ENCODE measurements at places on chromosomes 5 and 9.

DNA sequence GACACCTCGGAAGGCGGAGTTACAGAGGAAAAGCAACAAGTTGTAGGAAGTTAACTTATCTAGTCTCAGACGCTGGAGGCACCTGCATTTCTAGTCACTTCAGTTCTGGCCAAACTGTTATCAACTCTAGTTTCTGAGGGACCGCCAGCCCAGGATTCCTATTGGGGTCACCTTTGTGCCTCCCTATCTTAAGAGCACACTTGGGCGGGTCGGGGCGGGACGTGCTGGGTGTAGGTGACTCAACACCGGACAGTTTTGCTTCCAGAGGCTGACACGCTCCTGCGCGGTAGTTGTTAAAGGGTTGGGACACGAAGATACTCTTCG, 679 bp upstream of the KDM4C start:
- DNase-seq: no peak

DNA sequence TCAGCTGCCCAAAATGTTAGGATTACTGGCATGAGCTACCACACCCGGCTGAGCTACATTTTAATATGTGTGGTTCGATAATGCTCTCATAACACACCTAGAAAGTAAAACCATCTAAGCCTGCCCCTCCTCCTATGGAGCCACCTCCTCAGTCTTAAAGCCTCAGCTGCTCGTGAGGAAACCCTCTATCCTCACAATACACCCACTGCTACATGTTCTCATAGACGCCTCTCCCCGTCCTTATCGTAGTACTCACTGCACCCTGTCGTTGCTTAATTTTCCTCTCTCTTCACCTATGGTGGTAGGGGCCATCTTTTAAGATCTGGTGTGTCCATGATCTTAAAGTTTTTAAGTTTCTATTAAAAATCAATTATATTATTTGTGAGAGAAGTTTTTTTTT, 72.9 kb downstream of the RCL1 start:
- no peak for DNase-seq

GRCh38 chr5:10264604-10265003, 14.5 kb downstream of the CCT5 start:
- no peak for DNase-seq

- DNase-seq: no peak
Measured at GRCh38 chr5:170963521-170963920, 101.7 kb downstream of the RANBP17 start.

- DNase-seq: no peak
Measured at GRCh38 chr5:158165647-158166046, 306.7 kb upstream of the CLINT1 start.

GRCh38 chr5:81513982-81514381, 120.0 kb upstream of the ACOT12 start:
- DNase-seq: no peak

DNA sequence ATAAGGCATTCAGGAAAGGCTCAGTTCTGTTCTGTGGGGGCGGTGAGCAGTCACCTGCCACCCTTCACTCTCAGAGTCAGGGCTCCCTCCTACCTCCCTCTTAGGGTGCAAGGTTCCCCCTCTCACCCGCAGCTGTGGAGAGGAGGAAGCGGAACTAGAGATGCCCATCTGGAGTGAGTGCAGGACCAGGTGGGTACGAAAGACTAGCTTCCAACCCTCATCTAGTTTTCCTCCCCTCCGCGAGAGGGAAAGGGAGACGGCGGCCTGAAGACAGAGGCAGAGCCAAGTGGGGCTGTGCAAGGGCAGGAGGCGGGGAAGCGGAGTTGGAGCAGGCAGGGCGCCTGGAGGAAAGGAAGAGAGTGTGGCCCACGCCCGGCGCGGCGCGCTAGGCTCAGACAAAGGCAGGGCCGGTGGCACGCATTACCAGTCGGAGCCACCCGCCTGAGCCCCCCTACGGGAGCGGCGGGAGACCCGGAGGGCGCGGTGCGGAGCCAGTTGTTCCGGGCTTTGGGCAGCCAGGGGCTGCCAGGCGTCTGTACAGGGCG, 7.3 kb downstream of the PRR7 start:
- DNase-seq: no peak

DNA sequence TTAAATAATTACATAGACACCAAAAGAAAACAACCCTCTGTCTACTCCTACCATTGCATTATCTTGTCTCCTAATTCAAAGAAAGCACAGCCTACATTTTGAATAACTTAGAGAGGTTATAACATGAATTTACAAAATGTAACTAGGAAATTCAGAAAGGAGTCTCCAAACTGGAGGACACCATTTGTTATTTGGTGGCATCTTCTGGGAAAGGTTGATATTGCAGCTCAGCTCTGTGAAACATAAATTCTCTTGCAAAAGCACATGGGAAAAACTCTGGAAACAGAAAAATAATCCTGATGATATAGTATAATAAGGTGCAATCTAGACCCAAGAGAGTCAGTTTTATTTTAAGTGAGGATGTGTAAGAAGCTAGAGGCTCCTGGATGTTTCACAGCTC, 215.3 kb downstream of the MLLT3 start:
- no peak for DNase-seq

DNA sequence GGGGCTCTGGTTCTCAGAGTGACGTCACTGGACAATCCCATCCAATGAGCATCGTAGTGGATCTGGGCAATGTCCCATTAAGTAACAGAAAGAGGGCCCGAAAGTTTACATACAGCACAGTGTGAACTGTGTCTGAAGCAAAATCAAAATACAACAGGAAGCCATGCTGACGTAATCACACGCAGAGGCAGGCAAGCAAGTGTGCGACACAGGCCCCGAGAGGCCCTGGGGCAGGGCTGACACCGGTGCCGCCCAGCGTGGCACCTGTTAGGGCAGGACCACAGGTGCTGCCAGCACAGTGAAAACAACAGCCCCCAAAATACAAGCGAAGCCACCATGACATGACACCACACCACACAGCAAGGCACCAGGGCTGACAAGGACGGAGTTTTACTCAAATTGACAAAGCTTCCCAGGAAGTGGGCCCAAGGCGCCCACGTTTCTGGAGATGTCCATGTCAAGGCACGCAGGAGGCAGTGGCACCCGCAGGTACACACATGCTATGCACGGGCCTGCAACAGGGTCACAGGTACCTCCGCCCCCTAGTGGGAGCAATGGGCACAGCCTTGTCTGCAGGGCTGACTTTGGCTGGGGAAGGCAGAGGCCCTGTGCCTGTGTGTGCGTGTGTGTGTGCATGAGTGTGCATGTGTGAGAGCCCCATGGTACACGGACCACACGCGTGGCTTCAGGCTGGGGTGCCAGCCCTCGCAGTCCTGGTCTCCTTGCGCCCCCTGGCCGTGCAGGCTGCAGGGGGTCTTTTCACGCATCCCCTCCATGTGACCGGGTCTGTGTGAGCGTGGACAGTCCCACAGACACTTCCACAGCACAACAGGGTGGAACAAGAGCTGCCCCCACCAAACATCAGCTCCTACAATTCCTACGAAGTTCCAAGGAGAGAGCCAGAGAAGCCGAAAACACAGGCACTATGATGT, 19.6 kb downstream of the QSOX2 start:
- peak; percentile 95 for DNase-seq

- no peak for DNase-seq
Measured at GRCh38 chr5:91503321-91503720, 120.2 kb upstream of the ARRDC3 start.

- no peak for DNase-seq
Measured at GRCh38 chr5:158801893-158802292, 297.8 kb downstream of the EBF1 start.

GRCh38 chr9:76474419-76474818, 15.4 kb downstream of the GCNT1 start:
- no peak for DNase-seq

Measured in GM19239 (cell line).